CD4-positive, alpha-beta T cell treated with Interleukin-4 for 1 hour (primary cell): ENCODE measurements at places on chromosomes 4 and X.

DNA sequence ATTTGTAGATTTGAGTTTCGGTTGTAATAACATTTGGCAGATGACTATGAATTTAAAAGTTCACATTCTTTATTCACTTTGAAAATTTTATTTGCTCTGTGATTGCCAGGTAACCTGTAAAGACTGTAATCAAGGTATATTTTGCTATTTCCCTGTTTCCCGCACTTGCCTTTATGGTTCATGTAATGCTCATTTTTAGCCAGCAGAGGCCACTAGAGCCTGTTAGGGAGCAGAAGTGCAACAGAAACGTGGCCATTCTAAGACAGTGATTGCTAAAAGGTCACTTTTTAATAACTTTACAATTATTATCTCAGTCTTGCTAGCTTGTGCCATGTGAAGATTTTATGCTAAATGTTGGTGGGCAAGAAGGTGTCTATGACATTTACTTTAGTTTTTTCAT lies 12.4 kb downstream of the YIPF6 start:
- peak; percentile 52 for DNase-seq

- DNase-seq, result no peak
Measured at GRCh38 chrX:70257423-70258288, 2.3 kb downstream of the P2RY4 start.

DNA sequence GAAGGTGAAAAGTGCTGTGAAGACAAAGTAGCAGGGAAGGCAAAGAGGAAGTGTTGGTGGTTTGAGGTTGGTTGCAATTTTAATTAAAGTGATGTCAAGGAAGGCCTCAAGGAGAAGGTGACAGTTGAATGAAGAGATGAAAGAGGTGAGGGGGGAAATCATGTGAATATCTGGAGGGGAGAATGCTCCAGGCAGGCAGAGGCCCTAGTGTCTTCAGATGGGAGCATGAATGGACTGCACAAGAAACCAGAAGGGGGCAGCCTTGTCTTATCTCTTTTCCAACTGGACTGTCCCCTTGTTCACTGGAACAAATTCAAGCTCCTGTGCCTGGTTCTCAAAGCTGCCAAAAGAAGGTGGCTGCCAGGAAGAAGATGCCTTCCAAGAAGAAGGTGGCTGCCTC lies 68.4 kb downstream of the MAOB start:
- peak; percentile 3 for DNase-seq

GRCh38 chr4:3478446-3479357 lies 15.6 kb downstream of the DOK7 start:
- DNase-seq, result no peak

GRCh38 chrX:49892542-49892941 lies 13.3 kb downstream of the USP27X start:
- DNase-seq, result no peak

- DNase-seq, result peak; percentile 8
Measured at GRCh38 chr4:6463311-6464289, 8.8 kb downstream of the PPP2R2C start.

- DNase-seq, result no peak
Measured at GRCh38 chr4:80417019-80417418, 81.5 kb downstream of the CFAP299 start.
